Stimulated activated naive B cell treated with anti-CD40 and anti-IgM and Interleukin-4, amounts not matched to agents 10 μg/mL and 1 μg/mL and 100 μg/mL, for 72 hours (primary cell): ENCODE measurements at places on chromosomes 2 and 18.

- DNase-seq, result no peak
Measured at GRCh38 chr2:172215172-172215935, 112.7 kb upstream of the DLX2 start.

DNA sequence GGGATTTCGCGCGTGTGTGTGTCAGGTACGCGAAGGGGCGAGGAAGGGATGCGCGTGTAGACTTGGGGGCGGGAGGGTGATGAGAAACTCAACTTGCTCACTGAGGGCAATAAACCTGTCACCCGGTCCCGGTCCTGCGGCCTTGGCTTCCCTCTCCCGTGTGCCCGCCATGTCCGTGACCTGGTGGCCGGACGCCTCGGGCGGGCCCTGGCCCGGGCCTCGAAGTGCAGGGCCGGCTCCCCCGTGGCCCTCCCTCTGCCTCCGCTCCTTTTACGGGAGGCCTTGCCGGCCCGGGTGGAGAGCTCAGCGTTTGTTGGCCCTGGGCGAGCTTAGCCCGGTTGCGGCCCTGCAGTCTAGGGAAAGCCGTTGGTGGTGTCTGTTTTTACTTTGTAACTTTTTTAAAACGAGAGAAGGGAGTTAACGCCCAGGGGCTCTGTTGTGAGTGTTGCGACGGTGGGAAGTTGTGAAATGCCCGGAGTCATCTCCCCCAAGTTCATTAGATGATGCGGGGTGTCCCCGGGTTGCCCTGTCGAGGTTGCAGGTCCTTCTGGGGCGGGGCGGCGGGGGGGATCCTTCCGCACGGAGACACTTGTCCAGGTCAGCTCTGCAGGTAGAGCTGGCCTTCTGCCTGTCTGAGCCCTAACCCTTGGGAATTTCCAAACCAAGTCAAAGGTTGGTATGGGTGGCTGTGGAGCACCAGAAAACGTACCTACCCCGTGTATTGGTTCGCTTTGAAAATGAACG, 883 bp downstream of the SMCHD1 start:
- DNase-seq, result no peak

- DNase-seq, result no peak
Measured at GRCh38 chr2:151857650-151858049, 29.4 kb upstream of the ARL5A start.

DNA sequence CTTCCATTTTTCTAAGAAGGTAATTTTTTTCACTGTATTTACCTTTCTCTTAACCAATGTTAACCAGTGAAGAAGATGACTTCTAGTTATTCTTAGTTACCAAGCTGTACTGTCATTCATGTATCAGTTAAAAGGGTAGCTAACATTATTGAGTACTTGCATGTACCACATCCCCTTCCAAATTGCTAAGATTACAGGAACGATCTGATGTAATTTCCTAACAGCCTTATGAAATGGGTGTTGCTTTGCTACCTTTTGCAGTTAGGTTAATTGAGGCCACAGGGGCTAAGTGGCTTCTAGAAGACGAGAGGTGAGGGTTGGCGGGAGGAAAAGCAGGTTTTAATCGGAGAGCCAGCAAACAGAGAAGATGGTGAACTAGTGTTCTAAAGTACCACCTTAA, 1.8 kb upstream of the SULT6B1 start:
- no peak for DNase-seq

DNA sequence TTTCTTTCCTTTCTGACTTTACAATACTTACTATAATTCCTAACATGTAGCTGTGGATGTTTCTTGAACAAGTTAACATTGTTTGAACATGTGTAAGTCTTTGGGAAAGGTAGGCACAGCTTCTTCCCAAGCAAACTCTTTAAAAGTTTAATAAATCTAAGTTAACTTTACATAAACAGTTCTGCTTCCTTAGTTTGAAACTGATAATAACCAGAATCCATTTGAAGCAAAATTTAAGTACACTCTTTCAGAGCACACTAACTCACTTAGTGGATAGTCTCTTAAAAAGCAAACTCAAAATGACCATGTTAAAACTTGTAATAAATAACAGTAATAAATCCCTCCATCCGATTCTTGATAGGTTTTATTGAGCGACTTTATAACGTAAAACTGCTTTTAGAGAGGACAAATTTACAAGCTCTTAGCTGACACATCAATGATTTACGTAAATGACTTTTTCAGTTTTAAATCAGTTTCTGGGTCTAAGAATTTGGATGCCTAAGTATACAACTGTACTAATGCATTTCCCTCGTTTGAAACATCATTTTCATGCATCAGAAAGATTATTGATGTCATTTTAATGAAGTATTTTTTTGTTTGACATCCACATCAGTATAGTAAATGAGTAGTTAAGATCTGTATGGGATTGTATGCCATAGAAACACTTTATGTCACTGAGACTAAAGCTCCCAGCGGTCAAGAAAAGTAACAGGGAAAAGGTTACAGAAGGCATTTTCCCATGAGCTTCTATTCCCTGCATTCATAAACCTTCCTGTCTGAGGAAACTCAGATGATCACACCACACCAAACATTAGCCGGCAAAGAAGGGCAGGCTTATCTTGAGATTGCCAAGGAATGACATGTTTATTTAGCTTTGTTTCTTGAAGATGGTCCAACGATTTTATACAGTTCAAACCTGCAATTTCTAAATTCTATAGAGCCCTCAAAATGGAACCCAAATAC, 67.5 kb downstream of the PDE1A start:
- DNase-seq, result no peak

GRCh38 chr2:20110876-20111275, 59.4 kb upstream of the LAPTM4A start:
- DNase-seq, result no peak

DNA sequence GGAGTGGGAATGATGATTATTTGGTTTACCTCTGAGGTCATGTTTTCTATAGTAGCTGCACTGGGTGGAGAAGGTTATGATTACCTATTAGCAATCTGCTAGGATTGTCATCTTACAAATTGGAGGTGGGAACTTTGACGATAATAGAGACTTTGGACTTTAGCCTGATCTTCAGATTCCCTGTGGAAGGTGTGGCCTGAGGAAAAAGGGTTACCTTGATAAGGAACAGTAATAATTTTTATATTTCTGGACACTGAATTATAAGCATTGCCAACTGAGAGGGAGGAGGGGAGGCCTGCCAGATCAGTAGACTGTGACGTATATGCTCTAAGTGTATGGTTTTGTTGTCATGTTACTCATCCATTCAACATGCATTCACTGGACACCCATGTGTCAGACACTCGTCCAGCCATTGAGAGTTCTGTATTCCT, 183.4 kb upstream of the FOSL2 start:
- DNase-seq, result no peak

DNA sequence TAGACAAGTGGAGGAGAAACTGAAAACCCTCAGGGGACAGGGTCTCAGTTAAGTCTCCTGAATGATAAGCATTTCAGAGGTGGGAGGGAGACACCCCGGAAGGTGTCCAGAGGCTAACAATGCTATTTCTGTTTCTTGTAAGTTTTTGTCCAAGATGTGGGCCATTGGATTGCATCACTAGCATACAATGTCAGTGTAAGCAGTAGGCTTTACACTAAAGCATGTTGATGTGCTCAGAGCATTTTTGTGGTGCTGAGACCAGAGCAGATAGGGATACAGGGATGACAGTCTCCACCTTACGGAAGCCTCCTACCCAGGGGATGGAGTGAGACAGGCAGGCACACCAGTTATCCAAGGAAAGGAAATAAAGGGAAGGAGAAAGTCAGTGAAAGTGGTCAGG, 2.2 kb upstream of the IL1R1 start:
- DNase-seq, result no peak

DNA sequence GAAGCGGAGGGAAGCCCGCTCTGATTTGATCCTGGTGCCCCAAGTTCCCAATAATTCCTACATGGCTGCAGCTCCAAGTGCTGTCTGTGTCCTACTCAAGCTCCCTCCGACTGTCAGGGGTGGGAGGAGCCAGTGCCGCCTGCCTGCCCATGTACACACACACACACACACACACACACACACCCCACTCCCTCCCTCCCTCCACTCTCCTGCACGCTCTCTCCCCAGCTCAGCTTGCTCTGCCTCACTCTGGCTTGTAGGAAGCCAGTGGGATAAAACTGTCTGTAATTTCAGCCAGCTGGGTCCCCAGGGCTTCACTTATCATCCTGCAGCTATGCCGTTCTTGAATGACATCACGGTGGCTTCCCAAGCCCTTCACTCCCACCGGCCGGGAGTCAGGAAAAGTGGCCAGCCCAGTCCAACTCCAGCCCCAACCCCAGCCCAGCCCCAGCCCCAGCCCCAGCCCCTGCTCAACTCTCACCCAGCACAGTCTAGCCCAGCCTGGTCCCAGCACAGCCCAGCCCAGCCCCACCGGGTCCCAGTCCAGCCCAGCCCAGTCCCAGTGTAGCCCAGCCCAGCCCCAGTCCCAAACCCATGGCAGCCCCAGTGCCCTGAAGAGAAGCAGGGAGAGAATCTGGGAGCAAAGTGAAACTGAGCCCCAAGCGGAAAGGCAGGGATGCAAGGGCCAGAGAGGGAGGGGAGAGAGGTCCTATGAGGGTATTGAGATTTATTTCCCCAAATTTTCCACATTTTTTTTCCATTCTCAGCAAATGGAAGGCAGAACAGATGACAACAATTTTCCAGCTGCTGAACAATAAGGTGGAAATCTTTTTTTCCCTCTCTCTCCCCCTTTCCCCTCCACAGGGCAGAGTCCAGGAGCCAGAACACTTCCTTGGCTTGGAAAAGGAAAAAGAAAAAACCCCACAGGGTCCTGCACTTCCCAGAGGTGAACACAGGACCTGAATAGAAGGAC, 144.0 kb downstream of the TNS1 start:
- DNase-seq, result no peak

GRCh38 chr2:199057936-199058335, 399.8 kb downstream of the SATB2 start:
- no peak for DNase-seq

DNA sequence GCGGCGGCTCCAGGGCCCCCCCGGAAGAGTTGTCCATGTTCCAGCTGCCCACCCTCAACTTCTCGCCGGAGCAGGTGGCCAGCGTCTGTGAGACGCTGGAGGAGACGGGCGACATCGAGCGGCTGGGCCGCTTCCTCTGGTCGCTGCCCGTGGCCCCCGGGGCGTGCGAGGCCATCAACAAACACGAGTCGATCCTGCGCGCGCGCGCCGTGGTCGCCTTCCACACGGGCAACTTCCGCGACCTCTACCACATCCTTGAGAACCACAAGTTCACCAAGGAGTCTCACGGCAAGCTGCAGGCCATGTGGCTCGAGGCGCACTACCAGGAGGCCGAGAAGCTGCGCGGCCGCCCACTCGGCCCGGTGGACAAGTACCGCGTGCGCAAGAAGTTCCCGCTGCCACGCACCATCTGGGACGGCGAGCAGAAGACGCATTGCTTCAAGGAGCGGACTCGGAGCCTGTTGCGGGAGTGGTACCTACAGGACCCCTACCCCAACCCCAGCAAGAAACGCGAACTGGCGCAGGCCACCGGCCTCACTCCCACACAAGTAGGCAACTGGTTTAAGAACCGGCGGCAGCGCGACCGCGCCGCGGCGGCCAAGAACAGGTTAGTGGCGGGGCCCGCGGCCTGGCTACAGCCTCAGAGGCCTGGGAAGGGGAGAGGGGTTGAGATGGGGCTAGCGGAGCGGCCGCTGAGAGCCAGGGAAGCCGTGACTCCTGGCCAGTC, 965 bp downstream of the SIX3 start:
- no peak for DNase-seq

GRCh38 chr2:131431336-131431735, 44.6 kb upstream of the TUBA3D start:
- no peak for DNase-seq

DNA sequence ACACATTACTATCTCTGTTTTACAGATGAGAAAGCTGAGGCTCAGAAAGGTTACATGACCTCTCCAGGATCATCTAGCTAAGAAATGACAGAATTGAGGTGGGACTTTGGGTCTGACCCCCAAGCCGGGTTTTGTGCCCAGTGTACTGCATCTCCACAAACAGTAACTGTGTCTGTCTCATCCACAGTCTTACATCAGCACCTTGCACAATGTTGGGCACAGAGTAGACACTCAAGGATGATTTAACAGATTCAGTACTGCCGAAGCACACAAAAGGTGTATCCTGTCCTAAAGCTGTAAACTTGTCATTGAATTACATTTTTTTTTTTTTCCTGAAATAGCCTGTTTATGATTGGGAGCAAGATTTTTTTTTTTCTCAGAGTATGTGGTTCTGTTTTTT, 84.8 kb downstream of the ADCYAP1 start:
- no peak for DNase-seq

- DNase-seq, result no peak
Measured at GRCh38 chr2:149528983-149529382, 58.6 kb downstream of the MMADHC start.

- DNase-seq, result no peak
Measured at GRCh38 chr2:220961143-220961860, 610.8 kb downstream of the EPHA4 start.

DNA sequence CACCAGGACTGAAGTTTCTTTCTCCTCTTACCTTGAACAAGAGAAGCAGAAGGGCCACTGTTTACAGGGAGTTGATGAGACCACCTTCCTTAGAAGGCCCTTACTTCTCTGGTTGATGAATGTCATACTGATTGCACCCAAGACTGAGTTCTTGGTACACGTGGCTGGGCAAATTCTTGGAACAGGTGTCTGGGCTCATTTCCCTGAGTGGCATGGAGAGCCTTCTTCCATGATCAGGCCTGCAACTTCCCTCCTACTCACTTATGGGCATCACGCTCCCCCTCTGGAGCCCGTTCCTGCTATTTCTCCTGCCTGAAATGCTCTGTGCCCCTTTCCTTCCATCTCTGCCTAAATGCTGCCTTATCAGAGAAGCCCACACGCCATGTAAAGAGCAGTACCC, 110.3 kb downstream of the PTPRM start:
- DNase-seq, result no peak

DNA sequence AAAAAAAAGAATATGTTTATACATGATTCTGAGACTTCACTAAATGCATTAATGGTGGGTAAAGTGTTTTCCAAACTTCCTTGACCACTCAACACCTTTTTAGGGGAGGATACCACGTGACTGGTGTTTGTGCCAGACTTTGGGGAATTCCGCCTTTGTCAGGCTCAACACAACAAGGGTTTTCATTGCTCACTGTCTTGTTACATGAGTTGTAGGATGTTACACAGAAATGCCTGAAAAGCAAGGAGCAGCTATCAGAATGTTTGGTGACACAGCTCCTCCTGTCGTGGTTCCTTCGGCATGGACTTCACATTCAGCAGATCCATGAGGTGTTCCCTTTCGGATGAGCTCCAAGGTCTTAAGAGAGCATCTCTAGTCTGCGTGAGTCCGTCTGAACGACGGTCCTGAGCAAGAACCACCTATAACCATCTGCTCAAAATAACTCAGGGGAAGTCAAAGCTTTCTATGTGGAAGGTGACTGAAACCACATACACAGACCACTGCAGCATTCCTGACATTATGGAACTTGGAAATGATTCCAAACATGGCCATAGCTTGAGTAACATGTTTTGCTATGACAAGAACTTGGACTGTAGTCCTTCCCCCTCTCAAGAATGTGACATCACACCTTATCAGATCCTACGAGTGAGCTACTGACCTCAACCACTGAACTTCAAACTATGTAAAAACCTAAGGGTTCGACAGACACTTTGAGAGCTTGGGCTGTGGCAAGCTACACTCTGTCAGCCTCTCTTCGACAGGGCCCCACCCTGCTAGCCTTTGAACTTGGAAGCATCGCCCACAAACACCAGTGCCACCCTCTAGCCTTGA, 57.5 kb downstream of the MCFD2 start:
- no peak for DNase-seq

- no peak for DNase-seq
Measured at GRCh38 chr2:3641841-3642421, 16.1 kb upstream of the ALLC start.
